HFFc6 (cell line): ENCODE measurements at places on chromosomes 2 and 18.

DNA sequence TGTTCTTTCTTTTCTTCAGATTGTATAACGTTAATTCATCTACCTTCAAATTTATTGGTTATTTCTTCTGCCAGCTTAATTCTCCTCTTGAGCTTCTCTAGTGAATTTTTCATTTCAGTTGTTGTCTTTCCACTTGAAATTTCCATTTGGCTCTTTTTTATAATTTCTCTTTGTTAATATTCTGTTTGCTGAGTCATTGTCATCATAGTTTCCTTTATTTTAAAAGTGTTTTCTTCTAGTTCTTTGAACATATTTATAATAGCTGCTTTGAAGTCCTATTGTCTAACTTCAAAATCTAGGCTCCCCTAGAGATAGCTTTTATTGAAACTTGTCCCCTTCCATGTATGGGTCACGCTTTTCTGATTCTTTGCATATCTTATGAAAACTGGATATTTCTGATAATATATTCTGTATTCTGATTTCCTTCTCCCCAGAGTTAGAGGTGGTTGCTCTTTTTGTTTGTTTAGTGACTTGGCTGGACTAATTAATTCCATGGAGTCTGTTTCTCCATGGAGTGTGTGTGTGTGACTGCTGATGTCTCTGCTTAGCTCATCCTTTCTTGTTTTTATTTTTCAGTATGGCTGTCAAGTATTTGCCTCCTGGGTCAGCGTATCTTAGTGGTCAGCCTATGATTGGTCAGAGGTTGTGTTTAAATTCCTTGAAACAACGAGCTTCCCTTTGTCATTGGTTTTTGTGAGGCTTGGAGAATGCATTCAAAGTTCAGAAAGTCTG, 47.6 kb downstream of the DIS3L2 start:
- DNase-seq: peak; percentile 1

DNA sequence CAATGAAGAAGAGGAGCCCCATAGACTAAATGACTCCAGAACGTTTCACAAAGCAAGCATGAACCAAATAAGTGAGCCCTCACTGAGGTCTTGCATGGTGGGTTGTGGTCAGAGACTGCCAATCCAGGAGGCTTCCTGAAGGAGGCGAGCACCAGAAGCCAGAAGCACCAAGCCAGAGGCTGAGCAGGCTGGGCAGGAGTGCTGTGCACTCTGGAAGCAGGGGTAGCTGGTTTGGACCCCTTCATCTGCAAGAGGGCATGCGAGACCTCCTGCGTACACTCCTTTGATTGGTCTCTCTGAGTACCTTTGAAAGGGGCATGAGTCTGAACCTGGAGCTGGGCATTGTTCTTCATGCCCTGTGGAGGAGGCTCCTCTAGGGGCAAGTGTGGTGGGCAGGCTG, 192.5 kb downstream of the HAUS1 start:
- no peak for DNase-seq

GRCh38 chr2:239918749-239919148, 106.4 kb downstream of the NDUFA10 start:
- no peak for DNase-seq

DNA sequence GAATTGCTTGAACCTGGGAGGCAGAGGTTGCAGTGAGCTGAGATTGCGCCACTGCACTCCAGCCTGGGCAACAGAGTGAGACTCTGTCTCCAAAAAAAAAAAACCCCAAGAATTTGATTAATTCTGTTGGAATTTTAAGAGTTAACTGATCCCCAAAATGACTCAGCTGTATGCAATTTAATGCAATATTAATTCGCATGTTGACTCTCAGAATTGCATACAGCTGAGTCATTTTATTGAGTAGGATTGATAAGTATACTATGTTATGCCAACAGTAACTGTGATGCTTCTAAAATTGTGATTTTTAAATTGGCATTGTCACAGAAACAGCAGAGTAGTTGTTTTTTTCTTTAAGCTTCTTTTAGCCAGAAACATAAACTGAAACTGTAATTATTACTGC, 19.6 kb downstream of the MSH2 start:
- DNase-seq: peak; percentile 60

DNA sequence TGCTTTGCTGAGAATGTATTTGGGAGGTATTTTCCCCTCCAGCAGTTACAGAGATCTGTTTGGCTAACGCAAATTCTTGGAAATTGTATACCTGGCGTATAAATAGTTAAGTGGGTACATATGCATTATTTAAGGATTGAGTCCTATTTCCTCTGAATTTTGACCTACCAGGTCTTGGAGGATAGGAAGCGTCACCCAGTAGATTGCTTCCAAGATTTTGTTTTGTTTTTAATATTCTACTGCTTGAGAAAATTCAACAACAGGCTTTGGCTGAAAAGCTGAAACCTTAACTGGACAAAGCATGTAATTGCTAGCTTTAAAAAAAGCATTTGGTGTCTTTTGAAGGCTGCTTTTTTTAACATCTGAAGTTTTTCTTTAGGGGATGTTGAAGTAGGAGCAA, 150.1 kb downstream of the WDSUB1 start:
- no peak for DNase-seq

DNA sequence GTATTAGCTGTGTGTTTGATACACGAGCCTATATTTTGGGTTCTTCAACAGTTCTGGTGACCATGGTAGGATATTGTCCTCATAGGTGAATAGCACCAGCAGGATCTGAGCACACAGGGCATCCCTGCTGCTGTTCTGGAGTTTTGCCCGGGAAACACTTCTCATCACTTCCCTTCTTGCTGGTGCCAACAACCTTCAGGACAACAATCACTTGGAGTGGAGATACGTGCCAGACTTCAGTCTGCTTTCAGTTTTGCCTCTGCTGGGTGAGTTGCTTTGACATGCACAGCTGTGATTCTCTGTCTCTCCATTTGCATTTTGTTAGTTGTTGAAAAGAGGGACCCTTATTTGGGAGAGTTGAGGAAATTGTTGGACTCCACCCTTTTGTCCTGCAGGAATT, 1347.2 kb upstream of the DDX18 start:
- DNase-seq: no peak
